ENCODE measurements at places on chromosomes 1 and 21.

DNA sequence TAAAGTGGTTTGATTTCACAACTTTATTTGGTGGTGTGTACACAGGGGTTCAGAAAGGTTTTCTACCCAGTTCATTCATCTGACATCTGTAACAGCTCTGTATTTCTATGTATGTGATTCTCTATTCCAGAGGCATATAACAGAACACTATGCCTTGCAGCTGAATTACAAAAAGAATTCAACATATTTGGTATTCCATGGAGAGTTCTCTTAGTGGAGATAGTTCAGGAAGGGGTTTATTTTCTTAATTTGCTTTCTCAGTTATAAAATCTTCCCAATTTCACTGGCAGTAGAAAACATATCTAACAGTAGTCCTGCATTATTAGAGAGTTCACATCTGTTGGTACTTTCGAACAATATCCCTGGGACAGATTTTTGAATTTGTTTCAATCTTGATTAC is 207.9 kb upstream of the LYPLAL1 start:
- no peak for DNase-seq

- DNase-seq, result no peak
Observed at GRCh38 chr1:52210044-52210443, 68.2 kb downstream of the ZFYVE9 start.

DNA sequence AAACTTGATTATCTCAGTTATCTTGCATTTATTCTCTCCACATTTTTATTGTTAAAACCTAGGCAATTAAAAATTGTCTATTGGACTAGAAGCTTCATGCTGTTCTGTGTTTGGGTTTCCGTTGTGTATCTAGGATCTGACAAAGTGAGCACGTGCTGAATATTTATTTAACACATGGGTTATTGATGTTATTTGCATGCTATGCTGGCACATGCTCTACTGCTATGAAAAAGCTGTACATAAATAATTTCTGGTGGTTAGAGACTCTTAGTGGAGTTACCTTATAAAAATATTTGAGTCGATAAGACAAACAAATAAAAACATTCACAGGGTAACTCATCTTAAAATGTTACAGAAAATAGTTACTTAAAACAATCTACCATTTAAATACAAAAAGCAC is 1769.7 kb downstream of the MRPL39 start:
- DNase-seq, result no peak

- no peak for DNase-seq
Observed at GRCh38 chr21:29323189-29323588, 24.5 kb downstream of the BACH1 start.

GRCh38 chr1:113282893-113283285 is 107.4 kb upstream of the MAGI3 start:
- no peak for DNase-seq

DNA sequence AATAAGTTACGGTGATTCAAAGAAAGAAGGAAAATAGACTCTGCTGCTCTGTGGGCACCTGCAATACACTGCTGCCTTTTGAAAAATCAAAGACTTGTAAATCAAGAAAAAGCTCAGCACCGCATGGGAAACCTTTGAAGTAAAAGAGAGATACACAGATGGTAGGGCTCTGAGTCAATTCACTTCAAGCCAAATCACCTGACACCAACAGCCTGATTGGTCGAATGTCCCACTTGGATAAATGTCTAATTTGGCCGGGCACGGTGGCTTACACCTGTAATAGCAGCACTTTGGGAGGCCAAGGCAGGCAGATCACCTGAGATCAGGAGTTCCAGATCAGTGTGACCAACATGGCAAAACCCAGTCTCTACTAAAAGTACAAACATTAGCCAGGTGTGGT is 19.2 kb upstream of the RCAN3 start:
- no peak for DNase-seq

DNA sequence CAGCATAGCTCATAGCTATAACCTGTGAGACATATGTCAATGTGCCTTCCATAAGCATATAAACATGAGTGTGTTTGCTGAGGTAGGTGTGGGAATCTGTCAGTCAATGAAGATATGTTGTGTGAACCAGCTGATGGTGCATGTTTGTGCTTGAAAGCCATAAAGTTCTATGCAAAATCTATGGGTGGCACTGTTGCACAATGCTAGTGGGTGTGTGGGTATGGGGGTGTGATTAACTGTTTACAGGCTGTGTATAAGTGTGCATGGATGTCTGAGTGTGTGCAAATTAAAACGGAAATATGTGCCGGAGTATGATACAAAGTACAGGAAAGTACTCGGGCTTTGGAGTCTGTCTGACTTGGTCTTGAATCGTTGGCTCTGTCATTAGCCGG is 1.0 kb upstream of the ATP2B4 start:
- DNase-seq, result peak; percentile 56

DNA sequence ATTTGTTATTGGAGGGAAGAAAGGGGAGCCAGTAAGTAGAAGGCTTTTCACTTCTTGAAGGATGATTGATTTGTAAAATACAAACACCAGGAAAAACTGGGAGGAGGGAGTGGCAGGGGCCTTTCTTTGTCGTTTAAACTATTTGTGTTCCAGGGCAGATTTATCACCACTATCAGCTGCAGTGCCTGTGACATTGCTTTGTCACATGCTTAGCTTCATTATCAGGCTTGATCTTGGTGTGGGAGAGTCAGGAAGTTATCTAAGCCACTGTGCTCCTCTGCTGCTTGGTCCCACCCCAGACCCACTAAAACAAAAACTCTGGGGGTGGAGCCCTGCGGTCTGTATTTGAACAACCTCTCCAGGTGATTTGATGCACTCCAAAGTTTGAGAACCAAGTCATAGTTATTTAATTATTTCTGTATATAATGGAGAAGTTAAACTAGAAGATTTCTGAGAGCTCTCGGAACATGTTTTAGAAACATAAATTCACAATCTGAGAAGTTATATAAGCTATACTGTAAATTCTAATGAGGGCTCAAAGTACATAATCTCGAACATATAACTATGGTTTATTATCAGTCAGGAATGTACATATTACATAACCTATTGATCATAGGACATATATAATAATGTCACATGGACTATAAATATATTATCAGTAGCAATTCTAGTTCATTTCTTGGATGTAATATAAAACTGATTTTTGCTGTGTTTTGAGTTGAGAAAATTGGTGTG is 87.9 kb downstream of the CDC14A start:
- no peak for DNase-seq

DNA sequence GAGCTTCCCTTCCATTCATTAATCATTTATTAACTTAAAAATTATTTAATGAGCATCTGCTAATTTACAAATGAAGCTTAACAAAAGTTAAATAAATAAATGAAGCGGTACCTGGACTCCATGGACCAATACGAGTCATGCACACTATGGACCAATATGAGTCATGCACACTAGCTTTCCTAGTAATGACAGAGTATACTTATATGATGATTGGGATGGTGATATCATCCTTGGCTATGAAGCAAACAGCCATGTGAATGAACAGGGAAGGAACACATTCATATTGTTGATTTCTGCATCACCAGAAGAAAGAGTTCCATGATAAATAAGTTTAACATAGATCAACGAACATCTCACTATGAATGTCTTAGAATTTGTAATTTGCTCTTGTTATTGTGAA is 109.9 kb downstream of the SPAG17 start:
- no peak for DNase-seq

- DNase-seq, result no peak
Observed at GRCh38 chr1:214997685-214998084, 84.9 kb upstream of the KCNK2 start.

DNA sequence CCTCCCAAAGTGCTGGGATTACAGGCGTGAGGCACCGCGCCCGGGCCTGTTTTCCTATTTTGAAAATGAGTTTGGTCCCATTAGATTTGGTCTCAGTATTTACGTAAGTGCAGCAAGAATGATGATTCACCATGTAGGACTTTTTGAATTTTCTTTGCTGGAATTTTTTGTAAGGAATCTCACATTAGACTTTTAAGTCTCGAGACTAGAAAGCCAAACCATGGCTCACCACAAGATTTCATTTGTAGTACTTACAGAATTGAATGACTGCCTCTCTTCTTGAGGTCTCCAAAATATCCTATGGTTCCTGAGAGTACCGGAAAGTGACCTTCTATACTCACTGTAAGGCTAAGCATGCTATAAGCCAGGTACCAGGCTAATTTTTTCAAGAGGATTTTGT is 325 bp downstream of the OR14A2 start:
- DNase-seq, result no peak

DNA sequence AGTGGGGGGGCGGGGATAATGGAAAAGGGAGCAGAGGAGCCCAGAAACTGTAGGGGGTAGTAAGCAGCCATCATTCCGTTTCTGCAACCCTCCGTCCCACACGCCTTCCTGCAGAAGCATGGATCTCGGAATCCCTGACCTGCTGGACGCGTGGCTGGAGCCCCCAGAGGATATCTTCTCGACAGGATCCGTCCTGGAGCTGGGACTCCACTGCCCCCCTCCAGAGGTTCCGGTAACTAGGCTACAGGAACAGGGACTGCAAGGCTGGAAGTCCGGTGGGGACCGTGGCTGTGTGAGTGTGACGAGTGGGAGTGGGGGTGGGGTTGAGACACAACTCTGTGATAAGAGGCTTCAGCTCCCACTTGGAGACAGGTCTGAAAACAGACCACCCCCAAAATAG is 706 bp downstream of the CREB3L4 start:
- DNase-seq, result no peak

- DNase-seq, result peak; percentile 2
Observed at GRCh38 chr1:34779526-34779925, 1.5 kb upstream of the GJB3 start.

DNA sequence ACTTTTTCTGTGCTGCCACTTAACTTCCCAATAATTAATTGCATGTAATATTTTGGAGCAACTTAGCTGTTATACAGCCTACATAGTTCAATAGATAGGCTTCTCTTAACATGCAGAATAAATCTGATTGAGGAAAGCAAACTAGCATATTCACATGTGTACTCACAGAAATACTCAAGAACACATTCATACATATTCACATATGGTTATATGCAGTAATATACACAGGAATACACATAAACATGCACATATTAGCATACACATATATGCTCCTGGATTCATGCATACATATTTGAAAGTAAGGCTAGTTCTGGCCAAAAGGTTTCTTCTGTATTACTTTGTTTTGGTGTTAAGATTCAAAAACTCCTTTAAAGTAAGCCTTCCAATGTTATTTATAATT is 73.1 kb downstream of the HMCN1 start:
- DNase-seq, result no peak

GRCh38 chr1:107147843-107148242 is 7.0 kb downstream of the NTNG1 start:
- no peak for DNase-seq

DNA sequence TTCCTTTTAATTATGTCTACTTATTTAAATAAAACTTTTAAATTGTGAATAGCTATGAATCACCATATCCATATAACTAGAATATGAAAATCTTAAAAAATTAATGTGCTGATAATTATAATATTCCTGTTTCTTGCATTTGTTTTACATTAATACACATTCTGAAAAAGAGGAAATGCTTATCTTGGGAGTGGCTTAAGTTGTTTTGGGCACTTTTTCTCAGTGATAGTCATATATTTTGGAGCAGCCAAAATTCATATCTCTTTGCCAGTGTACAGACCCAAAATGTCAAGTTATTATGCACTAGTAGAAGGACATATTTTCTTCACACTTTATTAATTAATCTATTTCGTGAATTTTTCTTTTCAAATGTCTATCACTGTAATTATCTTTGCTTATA is 838.5 kb downstream of the USP25 start:
- no peak for DNase-seq

- no peak for DNase-seq
Observed at GRCh38 chr1:60054374-60054773, 19.2 kb downstream of the C1orf87 start.

DNA sequence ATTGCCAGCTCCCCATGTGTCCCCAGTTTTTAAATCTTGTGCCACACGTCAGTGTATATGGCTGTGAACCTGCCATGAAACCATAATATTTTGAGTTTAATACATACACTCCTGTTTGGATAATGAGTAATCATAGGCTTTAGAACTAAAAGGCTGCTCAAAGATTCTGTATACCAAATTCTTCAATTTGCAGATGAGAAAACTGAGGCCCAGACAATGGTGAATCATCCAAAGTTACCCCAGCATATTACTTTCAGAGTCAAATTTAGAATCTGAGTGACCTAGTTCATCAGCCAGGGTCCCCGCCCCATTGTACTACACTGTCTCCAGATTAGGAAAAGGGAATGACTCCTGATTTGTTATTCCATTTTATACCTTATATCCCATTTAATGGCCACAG is 224.6 kb downstream of the FGGY start:
- no peak for DNase-seq

DNA sequence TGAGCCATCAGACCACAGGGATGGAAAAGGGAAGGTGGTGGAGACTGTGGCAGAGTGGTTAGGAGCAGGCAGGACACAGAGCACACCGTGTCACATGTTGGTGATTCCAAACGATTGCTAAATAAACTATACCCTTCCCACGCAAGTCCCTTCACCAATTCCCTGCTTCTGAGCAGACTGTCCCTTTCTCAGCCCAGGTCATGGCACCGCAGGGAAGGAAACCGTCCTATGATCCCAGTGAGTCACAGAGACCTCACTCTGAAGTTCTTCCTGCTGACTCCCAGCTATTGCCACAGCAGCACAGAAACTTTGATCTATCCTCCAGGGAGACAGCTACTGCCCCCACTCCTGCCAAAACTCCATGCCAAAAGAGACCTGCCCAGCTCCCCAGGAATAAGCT is 19.2 kb downstream of the RIMS3 start:
- no peak for DNase-seq
